ENCODE measurements at places on chromosomes 4 and X. TPM values are rescaled to one million over a fixed set of nuclear protein-coding genes. Genes with fewer than 3 reads are reported as not detected.
A peak's percentile ranks its signal among the peaks of the same experiment; 100 is the strongest.

DNA sequence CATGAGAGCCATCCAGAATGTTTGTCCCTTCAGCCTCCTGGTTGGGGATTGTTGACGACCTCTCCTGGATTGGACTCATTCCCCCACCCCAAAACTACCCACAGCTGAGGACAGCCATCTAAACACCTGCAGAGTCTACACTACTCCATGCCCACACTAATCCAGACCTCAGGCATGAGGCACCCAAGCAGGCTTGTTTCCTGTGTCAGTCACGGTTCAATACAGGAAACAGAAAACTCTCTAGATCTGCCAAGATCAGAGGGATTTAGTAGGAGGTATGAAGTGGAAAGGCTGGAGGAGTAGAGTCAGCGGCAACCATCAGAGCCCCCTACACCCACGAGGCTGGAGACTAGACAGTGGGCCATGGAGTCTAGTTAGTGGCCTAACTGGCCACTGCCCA, 37.7 kb downstream of the HAND2 start:
- DNase-seq, result no peak
- H3K36me3 ChIP-seq, result no peaks in the 10 kb centered on the region
- H3K4me3 ChIP-seq, result no peak overlapping the region
- H3K27me3 ChIP-seq, result peaks cover 3% of the 10 kb centered on the region
- H3K4me1 ChIP-seq, result no peaks in the 10 kb centered on the region

DNA sequence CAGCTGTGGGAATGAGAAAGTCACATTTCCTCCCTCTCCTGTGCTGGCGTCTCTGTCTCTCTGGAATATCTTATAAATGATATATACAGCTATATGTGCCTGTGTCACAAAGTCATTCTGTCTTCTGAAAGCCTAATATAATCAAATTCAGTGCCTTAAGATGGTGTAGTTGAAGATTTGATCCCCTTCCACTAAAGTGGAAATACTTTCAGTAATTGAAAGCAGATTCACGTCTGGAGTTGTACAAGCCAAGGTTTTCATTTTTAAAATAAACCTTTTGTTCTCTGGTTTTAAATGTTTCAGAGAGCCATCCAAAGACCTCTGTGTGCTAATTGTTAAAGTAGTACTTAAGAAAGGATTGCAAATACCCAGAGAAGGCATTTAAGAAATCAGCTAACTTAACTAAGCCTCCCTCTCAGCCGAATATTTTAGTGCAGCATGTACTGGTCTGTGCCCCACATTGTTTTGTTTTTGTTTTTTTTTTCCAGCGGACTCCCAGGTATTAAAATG, 206.8 kb downstream of the TENM3 start:
- no peak overlapping the region for H3K27ac ChIP-seq
- no peaks in the 10 kb centered on the region for H3K36me3 ChIP-seq
- peaks cover 3% of the 10 kb centered on the region for H3K4me1 ChIP-seq

DNA sequence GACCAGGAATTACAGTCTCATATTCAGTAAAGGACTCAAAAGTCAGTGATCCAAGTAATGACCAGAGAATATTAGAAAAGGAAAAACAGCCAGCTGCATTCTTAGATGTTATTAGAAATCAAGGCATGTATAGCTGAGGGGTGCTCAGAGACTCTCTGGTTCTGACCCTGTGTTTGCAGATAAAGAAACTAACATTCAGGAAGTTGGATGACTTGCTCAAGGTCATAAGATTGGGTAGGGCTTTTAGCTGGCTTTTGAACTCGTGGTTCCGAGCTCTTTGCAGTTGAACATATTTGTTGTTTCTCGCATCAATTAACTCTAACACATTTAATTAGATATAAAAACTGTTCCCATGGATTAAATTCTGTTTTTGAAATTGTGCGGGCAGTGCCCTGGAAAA, 62.5 kb upstream of the ENPP6 start:
- no peaks in the 10 kb centered on the region for H3K27me3 ChIP-seq
- no peak overlapping the region for H3K4me3 ChIP-seq
- no peak overlapping the region for H3K27ac ChIP-seq
- H3K36me3 ChIP-seq, result no peaks in the 10 kb centered on the region
- H3K4me1 ChIP-seq, result peaks cover 18% of the 10 kb centered on the region

DNA sequence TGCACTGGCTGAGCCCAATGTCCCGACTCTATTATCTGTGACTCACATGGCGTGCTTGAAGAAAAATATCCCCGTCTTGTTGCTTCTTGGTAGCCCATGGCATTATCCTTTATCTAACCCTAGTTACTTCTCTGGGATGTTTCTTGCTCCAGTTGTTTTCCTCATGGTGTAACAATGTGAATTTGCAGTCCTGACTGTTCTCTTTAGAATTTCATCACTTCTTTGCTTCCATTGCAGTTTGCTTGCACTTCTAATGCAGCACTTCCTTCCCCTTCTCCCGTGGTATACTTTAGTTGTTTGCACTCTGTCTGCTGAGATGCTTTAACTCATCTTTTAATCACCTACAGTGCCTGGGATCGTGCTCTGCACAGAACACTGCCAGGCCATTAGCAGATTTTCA, 126.9 kb downstream of the MAML3 start:
- H3K27me3 ChIP-seq, result no peaks in the 10 kb centered on the region
- DNase-seq, result no peak
- H3K4me3 ChIP-seq, result no peak overlapping the region
- peaks cover under 1% of the 10 kb centered on the region for H3K4me1 ChIP-seq
- no peak overlapping the region for H3K27ac ChIP-seq

GRCh38 chr4:17531538-17532285, 16.7 kb downstream of the CLRN2 start:
- DNase-seq, result no peak
- H3K36me3 ChIP-seq, result no peaks in the 10 kb centered on the region
- no peak overlapping the region for H3K27ac ChIP-seq
- H3K4me1 ChIP-seq, result no peaks in the 10 kb centered on the region
- no peak overlapping the region for H3K4me3 ChIP-seq
- no peaks in the 10 kb centered on the region for H3K27me3 ChIP-seq

GRCh38 chrX:101986586-101986985, 54.8 kb upstream of the ZMAT1 start:
- H3K36me3 ChIP-seq, result no peaks in the 10 kb centered on the region
- no peak overlapping the region for H3K27ac ChIP-seq
- peaks cover 5% of the 10 kb centered on the region for H3K27me3 ChIP-seq
- H3K4me1 ChIP-seq, result no peaks in the 10 kb centered on the region
- H3K4me3 ChIP-seq, result no peak overlapping the region

GRCh38 chrX:14050709-14051108, 21.0 kb upstream of the GEMIN8 start:
- no peaks in the 10 kb centered on the region for H3K36me3 ChIP-seq
- peaks cover 59% of the 10 kb centered on the region for H3K27me3 ChIP-seq
- H3K4me1 ChIP-seq, result no peaks in the 10 kb centered on the region
- no peak overlapping the region for H3K4me3 ChIP-seq

GRCh38 chr4:76208005-76208765, 5.4 kb downstream of the SCARB2 start:
- H3K36me3 ChIP-seq, result no peaks in the 10 kb centered on the region
- peak overlapping the region; percentile 89 for H3K27ac ChIP-seq
- H3K27me3 ChIP-seq, result no peaks in the 10 kb centered on the region
- DNase-seq, result peak; percentile 96
- peaks cover 67% of the 10 kb centered on the region for H3K4me1 ChIP-seq

DNA sequence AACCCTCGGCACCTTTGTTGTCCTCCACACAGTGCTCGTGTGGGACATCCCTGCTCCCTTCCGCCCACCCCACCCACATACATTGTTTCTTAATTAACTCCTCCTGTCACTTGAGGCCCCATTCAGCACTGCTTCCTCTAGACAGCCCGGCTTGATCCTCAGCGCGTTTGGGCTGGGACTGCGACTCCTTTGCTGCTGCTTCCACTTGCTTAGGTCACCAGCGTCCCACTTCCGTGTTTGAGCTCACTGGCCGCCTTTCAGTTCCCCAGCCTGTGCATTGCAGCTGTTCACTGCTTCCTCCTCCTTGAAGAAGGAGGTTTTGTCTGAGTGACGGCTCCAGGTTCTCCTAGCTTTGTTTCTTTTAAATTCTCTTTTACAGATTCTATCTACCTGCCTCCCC, 16.1 kb downstream of the RNF4 start:
- H3K27me3 ChIP-seq, result no peaks in the 10 kb centered on the region
- no peaks in the 10 kb centered on the region for H3K36me3 ChIP-seq
- DNase-seq, result peak; percentile 34
- no peak overlapping the region for H3K4me3 ChIP-seq
- H3K4me1 ChIP-seq, result peaks cover 4% of the 10 kb centered on the region
- peak overlapping the region; percentile 20 for H3K27ac ChIP-seq

DNA sequence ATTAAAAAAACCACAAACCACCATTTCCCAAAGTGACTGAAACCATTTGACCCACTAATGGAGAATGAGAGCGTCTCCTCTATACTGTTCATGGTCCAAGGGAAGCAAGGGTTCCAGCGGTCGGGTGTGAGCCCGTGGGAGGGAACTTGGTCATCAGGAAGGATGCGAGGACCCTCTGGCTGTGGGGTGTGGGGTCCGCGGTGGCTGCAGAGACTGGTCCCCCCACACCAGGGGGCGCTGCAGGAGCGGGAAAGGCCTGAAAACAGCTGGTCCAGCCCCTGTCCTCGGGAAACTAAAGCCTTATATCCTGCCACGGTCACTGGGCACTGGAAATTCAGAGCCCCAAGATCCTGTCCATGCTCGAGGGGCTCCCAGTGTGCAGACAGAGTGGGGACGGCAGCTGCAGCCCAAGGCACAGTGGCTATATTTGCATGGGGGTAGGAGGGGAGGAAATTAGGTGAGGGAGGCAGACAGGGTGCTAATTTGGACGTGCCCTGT, 4.3 kb downstream of the BLOC1S4 start:
- peaks cover 6% of the 10 kb centered on the region for H3K4me1 ChIP-seq
- no peak overlapping the region for H3K4me3 ChIP-seq
- peak; percentile 86 for DNase-seq

DNA sequence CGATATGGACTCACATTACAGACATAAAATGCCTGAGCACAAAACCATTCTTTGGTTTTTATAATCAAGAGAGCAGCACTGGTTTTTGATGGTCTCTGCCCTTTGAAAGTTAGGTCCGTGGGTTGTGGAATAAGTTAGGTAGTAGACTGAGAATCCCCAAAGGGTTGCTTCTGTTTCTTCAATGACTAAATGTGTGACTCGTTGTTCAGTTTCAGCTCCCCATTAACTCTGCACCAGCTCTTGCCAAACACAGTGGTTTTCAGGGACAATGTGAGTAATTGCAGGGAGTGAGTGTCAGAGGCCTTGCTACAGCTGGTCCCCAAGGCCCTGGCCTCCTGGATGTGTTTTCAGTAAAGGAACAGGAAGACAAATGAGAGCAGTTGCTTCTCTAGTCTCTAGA, 24.8 kb downstream of the SMIM20 start:
- no peaks in the 10 kb centered on the region for H3K27me3 ChIP-seq
- no peaks in the 10 kb centered on the region for H3K4me1 ChIP-seq
- no peak overlapping the region for H3K27ac ChIP-seq
- no peak for DNase-seq
- H3K36me3 ChIP-seq, result no peaks in the 10 kb centered on the region

- H3K36me3 ChIP-seq, result no peaks in the 10 kb centered on the region
- H3K27ac ChIP-seq, result no peak overlapping the region
- H3K4me1 ChIP-seq, result no peaks in the 10 kb centered on the region
- no peaks in the 10 kb centered on the region for H3K27me3 ChIP-seq
These were observed 140.1 kb upstream of the TTC29 start for GRCh38 chr4:147085781-147086180.

- no peaks in the 10 kb centered on the region for H3K36me3 ChIP-seq
- DNase-seq, result no peak
- H3K27me3 ChIP-seq, result no peaks in the 10 kb centered on the region
- no peak overlapping the region for H3K27ac ChIP-seq
These were observed 248.0 kb downstream of the GALNTL6 start for GRCh38 chr4:172061204-172061603.

The MAGEA11 gene
- total RNA-seq, result not detected

The DIAPH2 gene
- total RNA-seq, result 23.0 TPM

The FGFR3 gene
- total RNA-seq, result 24.8 TPM

The PPP4R3C gene
- total RNA-seq, result not detected

The CCSER1 gene
- total RNA-seq, result 23.0 TPM

The NMU gene
- 2.6 TPM for total RNA-seq

The MCF2 gene
- total RNA-seq, result 0.37 TPM

All from lung (tissue), 17 donors.